ENCODE measurements at places on chromosomes 1 and 21.

GRCh38 chr1:30191154-30191702 is 532.2 kb downstream of the MATN1 start:
- DNase-seq = no peak

DNA sequence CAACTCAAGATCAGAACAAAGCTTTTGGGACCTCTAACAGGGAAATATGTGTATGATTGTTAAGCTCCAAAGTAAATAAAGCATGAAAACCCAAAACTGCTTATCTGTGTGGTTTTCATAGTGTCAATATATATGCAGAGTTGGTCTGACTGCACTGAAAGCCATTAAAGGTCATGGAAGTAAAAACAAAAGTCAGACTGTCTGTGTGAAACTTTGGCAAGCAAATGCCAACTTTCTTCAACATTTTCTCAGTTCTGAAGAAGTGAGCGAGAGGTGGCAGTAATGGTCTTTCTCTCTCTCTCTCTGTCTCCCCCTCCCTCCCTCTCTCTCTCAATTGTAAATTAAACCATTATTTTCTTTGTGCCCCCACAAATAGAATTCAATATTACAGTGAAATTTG is 100.1 kb upstream of the S1PR1 start:
- no peak for DNase-seq

DNA sequence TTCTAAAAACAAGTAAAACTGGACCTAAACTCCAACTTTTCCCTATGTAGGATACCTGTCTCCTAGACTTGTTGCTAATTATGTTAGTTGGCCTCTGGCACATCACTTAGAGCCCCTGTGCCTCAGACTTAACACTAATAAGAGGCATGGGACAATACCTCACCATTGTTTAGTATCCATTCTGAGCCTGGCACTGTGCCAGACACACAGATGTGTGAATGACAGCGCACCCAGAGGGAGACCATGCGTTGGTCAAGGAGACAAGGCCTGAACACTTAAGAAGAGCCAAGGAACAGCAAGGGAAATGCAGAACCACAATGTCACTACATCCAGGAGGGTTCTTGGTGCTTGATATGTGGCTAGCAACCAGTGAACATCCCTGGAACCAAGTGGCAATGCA is 189.1 kb downstream of the FGGY start:
- no peak for DNase-seq

DNA sequence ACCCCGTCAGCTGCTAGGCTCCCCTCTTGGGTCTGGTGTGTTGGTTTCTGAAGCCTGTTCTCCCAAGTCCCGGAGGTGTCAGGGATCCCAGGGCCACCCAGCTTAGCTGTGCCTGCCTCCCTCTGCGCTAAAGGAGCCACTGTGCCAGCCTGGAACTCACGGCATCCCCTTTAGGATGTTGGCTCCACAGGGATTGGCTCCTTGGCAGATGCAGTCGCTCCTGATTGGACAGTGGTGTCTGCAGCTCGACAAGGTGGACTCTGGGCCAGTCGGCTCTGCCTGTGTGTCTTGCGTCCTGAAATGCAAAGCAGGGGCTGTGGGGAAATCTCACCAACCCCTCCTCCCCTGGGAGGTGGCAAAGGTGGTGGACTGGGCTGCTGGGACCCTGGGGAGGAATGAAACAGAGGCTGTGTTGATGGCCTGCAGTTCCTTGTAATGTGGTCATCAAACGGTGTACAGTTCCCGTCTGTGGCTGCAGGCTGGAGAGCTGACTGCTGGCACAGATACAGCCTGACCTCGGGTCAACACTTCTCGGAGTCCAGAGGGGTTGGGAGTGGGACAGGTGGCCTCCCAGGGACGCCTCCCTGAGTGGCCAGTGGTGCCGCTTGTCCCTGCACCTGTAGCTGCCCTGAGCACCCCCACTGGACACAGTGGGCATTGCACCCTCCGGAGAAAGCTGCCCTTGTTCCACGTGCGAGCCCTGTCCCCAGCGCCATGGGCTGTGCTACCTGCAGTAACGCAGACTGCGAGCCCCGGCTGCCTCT is 11.5 kb upstream of the KCNAB2 start:
- DNase-seq = no peak

- no peak for DNase-seq
Observed at GRCh38 chr1:240031009-240031408, 60.7 kb upstream of the FMN2 start.

- peak; percentile 81 for DNase-seq
Observed at GRCh38 chr1:2300004-2300771, 72.1 kb downstream of the SKI start.

- no peak for DNase-seq
Observed at GRCh38 chr1:203544978-203545816, 51.2 kb downstream of the OPTC start.

- DNase-seq = no peak
Observed at GRCh38 chr1:23872421-23872820, 4.3 kb upstream of the FUCA1 start.

DNA sequence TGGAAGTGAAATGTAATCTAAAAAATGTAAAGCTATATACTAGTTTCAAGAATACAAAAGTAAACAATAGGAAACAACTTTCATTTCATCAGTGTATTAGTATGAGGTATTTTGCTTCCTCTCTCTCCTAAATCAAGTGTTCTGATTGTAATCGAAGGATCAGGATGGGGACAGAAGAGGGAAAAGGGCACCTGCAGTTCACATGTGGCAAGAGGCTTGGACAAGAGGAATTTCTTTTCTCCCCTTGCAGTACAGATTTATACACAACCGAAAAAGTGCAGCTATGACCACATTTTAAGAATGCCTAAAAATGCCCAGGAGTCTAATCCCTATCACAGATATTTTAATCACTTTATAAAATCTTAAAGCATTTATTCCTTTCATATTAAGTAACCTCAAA is 63.7 kb downstream of the NRIP1 start:
- DNase-seq = no peak

GRCh38 chr1:96886474-96886873 is 164.9 kb downstream of the PTBP2 start:
- DNase-seq = no peak

DNA sequence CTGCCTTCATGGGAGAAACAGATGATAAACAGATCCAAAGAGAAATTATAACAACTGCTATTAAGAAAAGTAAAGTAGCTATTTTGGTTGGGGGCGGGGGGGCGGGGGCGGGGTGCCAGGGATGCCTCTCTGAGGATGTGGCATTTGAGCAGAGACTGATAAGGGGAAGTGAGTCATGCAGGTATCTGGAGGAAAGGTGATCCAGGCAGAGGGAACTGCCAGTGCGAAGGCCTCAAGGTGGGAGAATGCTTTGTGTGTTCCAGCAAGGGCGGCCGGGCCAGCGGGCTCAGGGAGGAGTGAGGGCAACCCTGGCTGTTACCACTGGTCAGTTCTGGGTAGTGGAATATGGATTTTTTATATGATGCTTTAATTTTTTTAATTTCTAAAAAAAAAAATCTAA is 7.0 kb upstream of the TNFRSF1B start:
- DNase-seq = no peak

- DNase-seq = no peak
Observed at GRCh38 chr1:154730259-154730658, 122.3 kb upstream of the ADAR start.

- no peak for DNase-seq
Observed at GRCh38 chr1:171172471-171172870, 12.6 kb upstream of the FMO2 start.

DNA sequence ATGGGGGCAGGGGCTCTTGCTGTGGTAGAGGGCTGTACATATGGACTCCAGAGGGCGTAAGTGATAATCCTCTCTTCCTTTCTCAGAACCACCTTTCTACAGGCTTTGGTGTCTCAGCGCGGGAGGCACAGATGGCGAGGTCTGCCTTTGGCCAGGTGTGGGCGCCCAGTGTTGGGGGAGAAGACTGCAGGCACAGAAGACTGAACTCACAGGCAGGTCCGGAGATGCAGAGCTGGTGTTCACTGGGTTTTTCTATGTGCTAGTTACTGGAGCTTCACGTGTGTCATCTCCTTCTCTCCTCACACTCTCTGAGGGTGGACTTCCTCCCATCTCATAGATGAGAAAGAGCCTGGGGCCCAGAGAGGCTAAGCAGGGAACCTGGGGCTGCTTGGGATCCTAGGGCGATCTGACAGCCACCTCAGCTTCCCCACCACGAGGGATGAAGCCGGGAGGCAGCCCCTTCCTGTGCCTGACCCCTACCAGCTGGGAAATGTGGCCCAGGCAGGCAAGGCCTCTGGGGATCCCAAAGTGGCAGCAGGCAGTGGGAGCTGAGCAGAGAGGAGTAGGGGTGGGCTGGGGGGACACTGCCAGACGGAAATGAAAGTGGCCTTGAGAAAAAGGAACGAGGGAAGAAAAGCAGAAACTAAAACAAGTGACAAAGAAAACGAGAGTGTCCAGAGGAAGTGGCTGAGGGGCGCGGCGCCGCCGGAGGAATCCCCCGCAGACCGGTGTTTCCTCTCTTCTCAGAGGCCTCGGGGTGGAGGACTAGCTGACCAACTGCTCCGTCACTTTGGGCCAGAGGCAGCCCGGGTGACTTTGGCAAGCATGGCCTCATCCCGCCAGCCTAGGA is 191.6 kb downstream of the HIVEP3 start:
- peak; percentile 79 for DNase-seq

DNA sequence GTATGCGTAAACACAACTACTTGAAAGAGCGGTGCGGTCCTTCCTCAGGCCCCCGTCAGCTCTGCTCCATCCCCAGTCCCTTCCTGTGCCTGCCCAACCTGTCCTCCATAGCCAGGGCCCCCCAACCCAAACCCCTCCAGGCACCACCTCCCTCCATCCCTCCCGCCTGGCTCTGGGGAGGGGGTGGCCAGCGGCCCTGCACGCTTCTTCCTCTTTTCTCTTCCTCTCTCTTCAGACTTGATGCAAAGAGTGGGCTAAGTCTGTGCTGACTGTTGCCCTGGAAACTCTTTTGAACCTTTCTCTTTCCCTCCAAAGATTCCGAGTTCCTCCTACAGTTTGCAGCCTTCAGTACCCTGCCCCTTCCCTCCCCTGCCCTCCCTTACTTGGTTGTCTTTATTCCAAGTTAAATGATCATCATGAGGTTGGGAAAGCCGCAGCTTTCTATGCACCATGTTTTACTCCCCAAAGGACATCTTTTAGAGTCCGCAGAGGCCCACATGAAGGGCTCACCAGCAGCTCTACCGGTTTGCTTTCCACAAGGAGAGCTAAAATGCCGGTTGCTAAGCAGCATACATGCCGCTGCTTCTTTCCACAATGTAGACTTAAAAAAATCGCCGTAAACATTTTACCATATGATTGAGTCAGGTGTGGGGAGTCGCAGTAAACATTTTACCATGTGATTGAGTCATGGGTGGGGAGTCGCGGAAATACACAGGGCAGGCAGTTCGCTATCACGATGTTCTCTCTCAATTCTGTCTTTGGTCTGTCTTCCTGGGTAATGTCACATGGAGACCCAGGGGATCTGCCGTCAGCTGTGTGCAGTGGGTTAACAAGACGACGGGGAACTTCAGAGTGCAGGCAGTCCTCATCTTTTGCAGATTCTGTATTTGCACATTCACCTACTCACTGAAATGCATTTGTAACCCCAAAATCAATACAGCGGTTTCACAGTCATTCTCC is 525.3 kb downstream of the KIF26B start:
- DNase-seq = peak; percentile 16

DNA sequence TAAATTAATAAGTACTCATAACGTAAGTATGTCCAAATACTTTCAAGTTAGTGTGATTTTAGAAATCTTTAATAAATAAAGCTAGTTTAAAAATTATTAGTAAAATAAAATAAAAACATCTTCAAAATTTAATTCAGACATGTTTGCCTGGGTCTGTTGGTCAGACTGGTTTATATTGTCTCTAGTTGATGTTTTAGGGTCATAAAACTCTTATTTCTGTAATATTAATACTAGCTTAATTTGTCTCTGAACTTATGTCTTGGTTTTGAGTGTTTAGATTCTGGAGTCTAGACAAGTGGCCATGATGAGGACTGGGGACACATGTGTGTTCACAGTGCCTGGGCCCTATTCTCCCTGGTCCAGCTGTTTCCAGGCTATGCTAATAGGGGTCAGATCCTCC is 184.5 kb upstream of the TNR start:
- DNase-seq = no peak

DNA sequence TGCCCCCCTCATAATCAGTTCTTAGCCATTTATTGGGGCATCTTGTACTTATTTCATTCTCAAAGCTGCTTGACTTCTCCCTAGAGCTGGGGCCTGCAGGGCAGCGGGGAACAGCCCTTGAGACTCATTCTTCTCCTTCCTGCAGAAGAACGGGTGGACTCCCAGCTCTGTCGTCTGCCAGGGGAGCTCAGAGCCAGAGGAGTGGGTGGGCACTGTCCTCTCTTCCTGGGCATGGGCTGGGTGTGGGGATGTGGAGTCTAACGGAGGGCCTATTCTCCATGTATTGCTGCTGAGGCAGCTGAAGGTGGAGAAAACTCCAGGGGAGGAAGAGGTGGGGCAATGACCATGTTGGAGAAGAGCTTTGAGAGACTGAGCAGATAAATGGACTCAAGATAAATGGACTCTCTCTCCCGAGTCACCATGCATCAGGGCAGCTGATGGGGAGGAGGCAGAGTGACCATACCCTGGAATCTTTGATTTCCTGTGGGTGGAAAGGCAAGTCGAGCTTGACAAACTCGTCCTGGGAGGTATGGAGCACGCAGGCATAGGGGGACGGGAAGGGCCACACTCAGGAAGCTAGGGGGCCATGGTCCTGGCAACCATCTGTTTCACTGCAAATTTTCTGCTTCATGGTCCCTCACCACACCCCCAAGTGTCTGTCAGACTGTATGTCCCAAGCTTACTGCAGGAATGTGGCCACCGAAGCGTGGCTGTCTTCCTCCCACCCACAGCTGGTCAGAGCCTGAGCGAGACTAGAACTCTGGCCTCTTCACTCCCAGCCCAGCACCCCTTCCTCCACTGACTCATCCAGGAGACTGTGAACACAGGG is 56.9 kb upstream of the ATP2B4 start:
- DNase-seq = no peak

- no peak for DNase-seq
Observed at GRCh38 chr1:6600410-6601048, 2.1 kb downstream of the KLHL21 start.

DNA sequence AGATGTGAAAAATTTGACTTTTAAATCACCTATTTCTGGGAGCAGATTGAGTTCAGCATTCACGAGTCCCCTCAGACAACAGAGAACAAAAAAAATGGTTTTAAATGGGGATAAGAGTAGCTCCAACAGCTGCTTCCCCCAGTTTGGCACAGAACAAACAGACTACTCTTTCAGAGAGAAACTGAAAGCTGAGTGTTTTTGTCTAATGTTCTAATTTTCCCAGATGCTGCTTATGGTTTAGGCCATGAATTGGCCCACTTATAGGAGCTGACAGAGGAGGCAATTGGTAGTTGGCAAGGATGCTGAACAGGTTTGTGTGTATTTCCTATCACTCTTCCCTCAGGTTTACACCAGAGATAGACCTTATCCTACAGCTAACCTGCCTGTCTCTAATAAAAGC is 1637.4 kb upstream of the PRMT6 start:
- DNase-seq = no peak
